CD4-positive, alpha-beta T cell (primary cell): ENCODE measurements at places on chromosomes 6 and 20. TPM values are rescaled to one million over a fixed set of nuclear protein-coding genes. Genes with fewer than 3 reads are reported as not detected.
A peak's percentile ranks its signal among the peaks of the same experiment; 100 is the strongest.

GRCh38 chr6:136763255-136763654 lies 29.0 kb downstream of the MAP3K5 start:
- DNase-seq: no peak

DNA sequence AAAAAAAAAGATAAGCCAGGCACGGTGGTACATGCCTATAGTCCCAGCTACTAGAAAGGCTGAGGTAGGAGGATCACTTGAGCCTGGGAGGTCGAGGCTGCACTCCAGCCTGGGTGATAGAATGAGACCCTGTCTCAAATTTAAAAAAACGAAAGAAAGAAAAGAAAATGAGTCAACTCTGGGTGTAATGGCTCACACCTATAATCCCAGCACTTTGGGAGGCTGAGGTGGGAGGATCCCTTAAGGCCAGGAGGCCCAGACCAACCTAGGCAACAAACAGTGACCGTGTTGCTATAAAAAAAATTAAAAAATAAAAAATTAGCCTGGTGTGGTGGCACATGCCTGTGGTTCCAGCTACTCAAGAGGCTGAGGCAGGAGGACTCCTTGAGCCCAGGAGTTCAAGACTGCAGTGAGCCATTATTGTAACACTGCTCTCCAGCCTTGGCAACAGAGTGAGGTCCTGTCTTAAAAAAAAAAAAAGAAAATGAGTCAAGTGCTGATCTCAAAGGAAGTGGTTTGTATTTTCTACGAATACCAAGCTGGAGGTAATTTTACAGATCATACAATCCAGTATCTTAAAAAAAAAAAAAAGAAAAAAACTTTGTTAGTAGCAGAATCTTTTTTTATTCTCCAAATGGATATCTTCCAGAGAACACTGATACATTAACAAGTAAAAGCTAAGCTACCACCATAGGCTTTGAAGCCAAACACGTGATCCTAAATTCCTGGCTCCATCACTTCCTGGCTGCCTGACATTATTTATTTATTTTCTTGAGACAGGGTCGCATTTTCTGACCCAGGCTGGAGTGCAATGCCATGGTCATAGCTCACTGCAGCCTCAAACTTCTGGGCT lies 5.7 kb downstream of the COMMD7 start:
- peak; percentile 21 for DNase-seq

DNA sequence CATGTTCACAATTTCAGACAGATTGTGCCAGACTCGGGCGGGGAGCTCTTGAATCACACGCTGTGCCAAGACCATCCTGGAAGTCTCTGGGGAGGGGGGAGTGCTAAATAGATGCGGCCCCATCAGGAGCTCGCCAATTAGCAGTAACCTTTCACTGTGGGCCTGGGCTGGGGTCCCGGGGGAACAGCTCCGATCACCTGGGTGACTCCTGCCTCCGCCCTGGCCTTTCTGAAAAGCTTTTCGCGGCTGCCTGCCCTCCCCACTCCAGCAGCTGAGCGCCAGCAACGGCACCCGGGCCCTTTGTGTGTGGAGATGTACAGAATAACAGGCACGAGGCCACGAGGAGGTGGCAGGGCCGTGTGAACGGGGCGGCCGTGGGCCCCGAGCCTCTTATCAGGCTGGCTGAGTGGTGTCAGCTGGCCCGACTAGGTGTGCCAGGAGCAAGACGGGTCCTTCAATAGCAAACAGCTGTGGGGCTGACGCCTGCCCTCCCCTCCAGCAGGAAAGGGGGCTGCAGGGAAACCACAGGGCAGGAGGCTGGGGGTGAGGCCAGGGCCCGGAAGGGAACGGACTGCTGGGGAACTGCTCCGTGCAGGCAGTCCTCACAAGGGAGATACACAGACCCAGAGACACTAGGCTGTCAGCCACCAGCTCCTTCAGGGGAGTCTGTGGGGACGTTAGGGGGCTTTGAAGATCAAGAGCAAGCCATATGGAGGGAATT lies 56.8 kb downstream of the NOL4L start:
- no peak for DNase-seq

- DNase-seq: no peak
Observed at GRCh38 chr6:37010402-37010892, 5.0 kb downstream of the FGD2 start.

- DNase-seq: no peak
Observed at GRCh38 chr6:44499609-44500008, 112.1 kb downstream of the CDC5L start.

DNA sequence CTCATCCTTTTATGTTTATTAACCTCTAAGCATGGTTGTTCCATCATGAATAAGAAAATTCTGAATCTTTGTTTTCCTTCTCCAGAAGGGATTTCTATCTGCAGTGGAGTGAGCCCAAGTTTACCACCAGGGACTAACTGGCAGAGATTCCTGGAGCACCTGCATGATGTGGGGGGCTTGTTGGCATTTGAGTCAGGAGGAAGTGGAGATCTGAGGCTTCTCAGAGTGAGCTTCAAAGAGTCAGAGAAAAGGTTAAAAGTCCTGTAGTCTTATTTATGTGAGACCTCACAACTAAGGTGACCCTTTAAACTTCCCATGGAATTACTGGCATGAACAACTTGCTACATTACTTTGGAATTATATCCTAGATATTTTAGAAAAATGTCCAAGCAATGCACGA lies 138.1 kb upstream of the SLC24A3 start:
- DNase-seq: no peak

DNA sequence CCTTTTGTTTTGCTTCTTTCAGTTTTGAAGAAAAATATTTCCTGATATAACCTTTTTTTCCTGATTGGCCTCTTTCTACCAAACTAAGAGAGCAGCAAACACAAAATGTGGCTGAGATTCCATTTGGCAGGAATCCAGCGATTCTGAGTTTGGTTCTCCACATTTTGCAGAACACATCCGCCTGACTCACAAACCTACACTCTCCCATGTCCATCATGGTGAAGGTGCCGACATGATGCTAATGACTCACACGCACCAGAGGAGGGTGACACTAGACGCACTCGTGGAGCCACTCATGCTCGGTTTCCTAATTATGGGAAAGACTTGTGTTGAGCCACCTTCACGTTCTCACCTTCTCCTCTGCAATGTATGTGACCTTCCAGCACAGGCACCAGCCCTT lies 45.9 kb upstream of the DUSP22 start:
- no peak for DNase-seq

DNA sequence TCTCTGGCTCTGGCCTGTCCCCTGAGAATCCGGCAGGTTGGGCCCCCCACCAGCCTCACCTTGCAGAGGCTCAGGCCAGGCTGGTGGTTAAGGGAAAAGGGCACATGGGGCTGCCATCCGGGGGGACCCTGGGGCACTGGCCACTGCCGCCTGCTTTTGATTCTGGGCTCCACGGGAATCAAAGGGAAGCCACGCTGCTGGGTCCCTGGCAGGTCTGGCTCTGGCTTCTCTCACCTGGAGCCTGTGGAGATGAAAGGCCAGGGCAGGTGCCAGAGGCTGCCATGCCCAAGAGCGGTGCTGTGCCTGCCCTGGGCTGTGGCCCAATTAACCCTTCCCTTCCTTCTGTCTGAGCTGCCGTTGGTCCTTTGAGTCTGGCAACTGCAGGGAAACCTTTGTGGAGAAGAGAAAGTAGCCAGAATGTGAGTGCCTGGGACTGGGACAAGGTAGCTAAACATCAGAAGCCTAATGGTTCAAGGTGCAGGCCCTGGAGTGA lies 9.4 kb upstream of the CDH22 start:
- DNase-seq: no peak

- no peak for DNase-seq
Observed at GRCh38 chr20:54792688-54793087, 317.3 kb downstream of the DOK5 start.

DNA sequence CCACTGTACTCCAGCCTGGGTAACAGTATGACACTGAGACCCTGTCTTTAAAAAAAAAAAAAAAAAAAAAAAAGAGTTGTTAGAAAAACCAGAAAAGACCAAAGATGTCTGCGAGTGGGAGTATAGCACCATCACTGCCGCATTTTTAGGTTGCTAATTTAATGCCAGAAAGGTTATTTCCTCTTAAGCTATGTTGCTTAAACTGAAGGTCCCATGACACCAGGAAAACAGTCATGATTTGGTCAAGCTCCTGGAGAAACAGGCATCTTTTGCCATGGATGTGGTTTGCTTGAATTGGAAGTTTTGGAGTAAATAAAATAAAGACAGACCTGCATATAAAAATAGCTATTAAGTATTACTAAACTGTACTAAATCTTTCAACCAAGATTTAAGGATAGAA lies 68.3 kb upstream of the TNFRSF21 start:
- no peak for DNase-seq

- no peak for DNase-seq
Observed at GRCh38 chr20:3661060-3661813, 2.0 kb downstream of the GFRA4 start.

GRCh38 chr6:12782136-12782535 lies 65.6 kb downstream of the PHACTR1 start:
- no peak for DNase-seq

- no peak for DNase-seq
Observed at GRCh38 chr6:76026101-76026500, 46.4 kb downstream of the IMPG1 start.

DNA sequence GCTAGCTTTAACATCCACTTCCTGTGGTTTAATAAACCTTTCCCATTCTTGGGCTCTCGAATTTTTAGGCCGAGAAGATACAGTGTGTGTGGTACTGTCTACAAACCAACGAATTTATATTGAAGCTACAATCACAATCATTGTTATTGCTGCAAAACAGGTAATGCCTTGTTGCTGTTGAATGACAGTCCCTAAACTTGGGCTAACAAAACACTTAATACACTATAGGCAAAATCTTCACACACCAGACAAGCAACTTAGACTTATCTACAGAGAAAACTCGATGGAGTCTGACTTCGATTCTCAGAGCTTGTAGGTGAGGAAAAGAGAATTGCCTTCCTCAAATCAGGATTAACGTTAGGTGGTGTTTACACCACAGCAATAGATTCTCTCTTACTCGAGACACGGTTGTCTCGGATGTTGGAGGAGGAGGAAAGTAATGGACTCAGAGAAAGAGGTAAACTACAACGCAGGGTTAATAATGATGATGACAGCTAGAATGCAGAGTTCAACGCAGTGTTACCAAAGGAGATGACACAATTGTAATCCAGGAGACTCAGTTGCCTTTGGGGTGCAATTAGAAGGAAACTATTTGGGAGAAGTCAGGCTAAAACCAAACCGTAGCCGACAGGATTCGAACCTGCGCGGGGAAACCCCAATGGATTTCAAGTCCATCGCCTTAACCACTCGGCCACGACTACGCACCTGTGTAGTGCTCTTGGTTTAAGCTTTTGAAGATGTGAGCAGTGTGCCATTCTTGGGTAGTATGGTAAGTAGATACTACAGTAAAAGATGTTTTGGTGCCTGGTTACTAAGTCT lies 32.5 kb upstream of the ZNF184 start:
- DNase-seq: peak; percentile 32

GRCh38 chr6:46453216-46453615 lies 38.0 kb downstream of the RCAN2 start:
- no peak for DNase-seq

- DNase-seq: no peak
Observed at GRCh38 chr6:141326426-141326825, 806.3 kb upstream of the GJE1 start.

DNA sequence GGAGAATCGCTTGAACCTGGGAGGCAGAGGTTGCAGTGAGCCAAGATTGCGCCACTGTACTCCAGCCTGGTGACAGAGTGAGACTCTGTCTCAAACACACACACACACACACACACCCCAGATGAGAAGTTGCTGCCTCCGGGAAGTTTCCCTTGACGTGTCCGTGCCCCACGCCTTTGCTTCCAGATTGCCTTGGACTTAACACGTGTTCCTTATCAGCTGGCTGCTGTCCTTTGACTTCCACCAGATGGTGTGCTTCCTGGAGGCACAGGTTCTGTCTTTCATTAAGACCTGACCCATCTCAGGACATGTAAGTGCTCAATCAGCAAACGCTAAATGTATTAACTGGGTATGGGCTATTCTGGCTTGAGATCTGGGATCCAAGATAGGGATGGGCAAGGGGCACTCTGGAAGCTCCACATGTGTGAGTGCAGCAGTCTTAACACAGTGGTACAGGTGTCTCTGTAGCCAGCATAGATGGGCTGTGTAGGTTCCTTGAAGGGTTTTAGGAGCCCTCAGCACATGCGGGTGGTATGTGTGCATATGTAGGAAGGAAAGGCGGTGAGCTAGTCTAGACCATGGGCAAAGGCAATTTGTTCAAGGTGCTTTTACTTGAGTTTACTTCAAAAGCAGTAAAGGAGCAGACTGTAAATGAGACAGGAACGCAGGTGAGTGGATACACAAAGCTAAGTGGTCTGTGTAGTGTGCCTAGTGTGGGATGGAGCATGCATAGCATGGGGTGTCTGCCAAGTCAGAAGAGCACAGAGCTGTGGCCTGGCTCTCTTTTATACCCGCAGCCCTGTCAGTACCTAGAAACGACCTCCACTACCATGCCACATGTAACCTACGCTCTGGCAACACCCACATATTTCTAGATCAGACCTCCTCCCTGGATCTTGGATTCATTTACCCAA lies 11.6 kb downstream of the PIGT start:
- DNase-seq: no peak

- DNase-seq: no peak
Observed at GRCh38 chr6:135002229-135002844, 52.3 kb downstream of the HBS1L start.

GRCh38 chr6:71602385-71603007 lies 283.9 kb upstream of the RIMS1 start:
- DNase-seq: no peak

GRCh38 chr20:18999086-18999485 lies 185.5 kb downstream of the SCP2D1 start:
- DNase-seq: no peak

Gene EMILIN3
- total RNA-seq: 0.11 TPM

Gene MRAP2
- not detected for total RNA-seq

Gene HLA-G
- 2.9 TPM for total RNA-seq

Gene LRRC73
- total RNA-seq: 0.52 TPM

Gene CNR1
- total RNA-seq: not detected

Gene SGK2
- total RNA-seq: 0.64 TPM

Gene EFCAB8
- total RNA-seq: 0.81 TPM
